ENCODE measurements at places on chromosomes 7 and 10.

DNA sequence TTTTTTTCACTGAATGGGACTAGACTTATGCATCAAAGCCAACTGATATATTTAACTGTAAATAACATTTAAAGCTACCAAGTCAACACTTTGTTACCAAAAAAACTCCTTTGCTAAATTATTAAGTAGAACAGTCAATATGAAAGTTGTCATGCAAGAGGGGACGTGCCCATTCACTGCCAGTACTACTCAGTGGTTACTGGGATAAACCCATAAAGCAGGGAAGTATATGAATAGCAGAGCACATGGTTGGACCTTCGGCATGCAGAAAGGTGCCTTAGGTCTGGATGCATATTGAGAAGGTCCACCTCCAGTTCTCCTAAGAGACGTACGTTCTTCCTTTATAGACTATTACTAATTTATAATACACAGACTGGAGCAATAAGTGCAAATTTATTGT is 120.1 kb downstream of the SVOPL start:
- DNase-seq, result no peak

DNA sequence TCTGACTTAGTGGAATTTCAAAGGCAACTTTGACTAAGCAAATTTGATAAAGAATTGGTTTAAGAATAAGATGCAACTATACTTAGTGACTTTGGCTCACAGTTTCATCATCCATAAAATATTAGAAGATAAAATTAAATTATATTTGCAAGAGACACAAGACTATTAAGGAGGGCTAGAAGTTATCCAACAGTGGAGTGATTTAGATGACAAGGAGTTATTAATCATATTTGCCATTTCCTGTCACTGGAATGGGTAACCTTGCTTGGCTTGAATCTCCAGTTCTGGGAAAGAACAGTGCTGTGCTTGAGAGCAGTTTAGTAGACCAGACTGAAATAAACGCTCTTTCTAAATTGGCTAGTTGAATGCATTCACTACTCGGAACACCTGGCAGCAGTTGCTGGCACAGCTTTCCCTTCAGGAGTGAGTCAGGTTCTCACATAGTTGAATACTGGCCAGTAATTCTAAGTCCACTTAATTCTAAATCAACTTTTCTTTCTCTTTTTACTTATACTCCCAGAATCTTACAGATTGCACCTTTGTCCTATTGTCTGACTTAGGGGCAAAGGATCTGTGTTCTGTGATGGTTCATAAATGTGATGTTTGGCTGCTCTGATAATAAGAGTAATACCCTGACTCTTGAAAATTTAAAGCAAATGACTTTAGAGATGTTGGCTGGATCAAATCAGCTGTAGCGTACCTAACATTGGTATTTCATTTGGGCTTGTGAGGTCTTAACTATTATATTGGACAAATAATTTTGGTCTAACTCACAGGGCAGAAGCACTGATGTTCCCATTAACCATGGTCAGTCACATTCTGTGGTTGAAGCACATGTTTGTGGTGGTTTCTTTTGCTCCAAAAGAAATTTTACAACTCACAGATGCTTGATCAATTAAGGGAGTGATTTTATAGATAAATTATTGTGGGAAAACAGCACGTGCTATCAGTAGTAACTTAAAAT is 16.6 kb downstream of the STMP1 start:
- no peak for DNase-seq

GRCh38 chr7:101953248-101953819 is 135.9 kb downstream of the CUX1 start:
- DNase-seq, result no peak

GRCh38 chr7:127245607-127246006 is 7.1 kb downstream of the GRM8 start:
- no peak for DNase-seq

DNA sequence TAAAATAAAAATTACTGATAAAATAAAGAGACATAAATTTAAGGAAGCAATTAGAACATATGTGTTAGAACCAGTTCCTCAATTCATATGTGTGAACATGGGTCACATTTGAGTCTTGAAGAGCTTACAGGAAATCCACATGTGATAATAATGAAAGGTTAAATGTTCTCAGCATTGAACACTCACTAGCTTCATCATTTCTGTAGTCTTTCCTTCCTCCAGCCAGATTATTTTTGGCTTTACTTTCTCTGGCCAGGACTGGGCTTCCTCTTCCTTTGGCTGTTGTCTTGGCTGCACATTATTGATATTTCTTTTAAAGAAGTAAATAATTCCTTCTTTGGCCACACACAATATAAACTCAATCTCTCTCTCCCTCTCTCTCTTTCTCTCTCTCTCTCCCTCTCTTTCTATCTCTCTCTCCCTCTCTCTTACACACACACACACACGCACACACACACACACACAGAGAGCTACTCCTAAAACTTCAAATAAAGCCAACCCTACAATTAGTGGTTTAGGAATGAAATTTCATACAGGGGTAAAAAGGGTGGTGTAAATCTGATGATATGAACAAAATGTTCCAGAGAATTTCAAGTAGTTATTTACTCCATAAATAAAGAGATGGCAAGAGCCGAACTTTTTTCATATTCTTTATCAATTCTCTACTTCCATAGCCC is 171.2 kb downstream of the REEP3 start:
- DNase-seq, result no peak

DNA sequence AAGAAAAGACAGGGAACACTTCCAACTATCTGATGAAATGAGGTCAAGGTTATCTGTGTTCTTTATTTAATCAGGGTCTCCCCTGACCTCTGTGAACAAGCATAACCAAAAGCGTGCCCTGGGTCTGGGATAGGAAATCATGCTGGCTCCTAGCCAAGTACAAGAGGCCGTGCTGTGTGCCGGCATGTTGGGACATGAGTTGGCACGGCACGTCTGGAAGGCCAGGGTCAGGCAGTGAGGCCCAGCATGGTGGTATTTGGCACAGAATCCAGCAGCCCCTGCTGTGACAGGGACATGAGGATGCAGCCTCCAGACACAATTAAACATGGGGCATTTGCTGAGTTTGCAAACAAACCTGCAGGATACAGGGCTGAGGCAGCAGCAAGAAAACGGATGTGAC is 320.4 kb downstream of the PLXNA4 start:
- DNase-seq, result no peak

- no peak for DNase-seq
These were observed 496.4 kb downstream of the KIF20B start for GRCh38 chr10:90197766-90198165.

- no peak for DNase-seq
These were observed 21.8 kb upstream of the CH25H start for GRCh38 chr10:89228962-89229361.

DNA sequence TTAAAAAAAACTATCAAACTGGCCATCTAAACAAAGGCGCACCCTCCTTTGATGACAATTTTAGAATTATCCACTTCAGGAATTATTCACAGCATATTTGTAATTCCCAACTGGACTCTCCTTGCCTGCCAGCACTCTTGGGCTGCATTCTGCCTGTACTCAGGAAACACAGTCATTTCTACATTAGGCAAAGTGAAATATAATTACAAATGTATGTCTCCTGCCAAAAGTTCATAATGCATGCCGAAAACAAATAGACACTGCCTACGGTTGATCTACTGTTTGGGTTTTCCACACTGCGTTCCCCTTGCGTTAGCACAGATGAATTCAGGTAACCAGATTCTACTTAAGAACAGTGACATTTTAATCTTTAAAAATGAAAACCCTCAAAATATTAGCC is 1.9 kb downstream of the HGF start:
- DNase-seq, result no peak

DNA sequence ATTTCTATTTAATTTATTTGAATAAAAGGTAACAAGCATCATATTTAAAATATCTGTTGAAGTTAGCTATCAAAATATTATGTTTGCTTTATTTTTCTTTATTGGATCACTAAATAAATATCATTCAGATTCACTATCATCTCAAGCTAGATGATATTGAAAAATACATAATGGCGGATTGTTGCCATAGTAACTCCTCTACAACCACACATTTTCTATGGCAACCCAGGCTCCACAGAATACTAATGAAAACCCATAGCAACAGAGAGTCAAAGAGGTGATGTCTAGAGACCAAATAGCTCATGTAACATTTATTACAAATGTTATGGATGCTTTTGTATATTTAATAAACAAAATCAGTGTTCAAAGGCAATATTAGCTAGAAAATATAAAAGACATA is 148.9 kb upstream of the CDK1 start:
- no peak for DNase-seq

GRCh38 chr7:146656988-146657387 is 540.4 kb downstream of the CNTNAP2 start:
- no peak for DNase-seq

GRCh38 chr10:133394801-133395221 is 854 bp downstream of the MTG1 start:
- peak; percentile 13 for DNase-seq

DNA sequence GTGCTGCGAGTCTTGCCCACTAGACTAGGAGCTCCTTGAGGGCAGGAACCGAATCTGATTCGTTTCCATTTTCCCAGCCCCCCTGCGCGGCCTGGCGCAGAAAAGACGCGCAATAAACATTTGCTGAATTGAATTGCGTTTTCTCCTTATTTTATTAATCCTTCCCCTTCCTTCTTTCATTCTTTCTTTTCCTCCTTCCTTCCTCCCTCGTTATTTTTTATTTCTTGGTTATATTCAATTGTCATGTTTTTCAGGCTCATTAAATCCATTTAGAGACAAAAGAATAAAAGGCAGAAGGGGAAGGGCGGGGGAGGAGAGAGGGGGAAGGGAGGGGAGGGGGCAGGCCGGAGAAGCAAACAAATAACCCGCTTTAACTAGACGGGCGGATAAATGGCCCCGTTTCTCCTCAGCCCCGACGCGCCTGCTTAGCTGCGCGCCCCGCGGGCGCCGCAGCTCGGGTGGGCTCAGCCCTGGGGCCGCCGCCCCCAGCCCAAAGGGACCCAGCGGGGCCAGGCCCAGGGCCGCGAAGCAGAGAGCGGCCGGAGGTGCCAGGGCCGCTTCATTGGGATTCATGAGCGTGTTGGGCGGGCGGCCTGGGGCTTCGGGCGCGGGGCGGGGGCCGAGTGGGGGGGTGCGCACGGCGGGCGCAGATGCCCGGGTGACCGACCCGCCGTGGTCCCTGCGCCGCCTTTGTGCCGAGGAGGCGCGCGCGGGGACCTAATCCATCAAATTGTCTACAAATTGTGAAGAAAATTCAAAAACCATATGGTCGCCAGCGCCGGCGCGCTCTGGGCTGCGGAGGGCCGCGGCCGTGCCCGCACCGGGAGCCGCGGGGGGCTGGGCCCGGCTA is 5.0 kb downstream of the LBX1 start:
- DNase-seq, result no peak

GRCh38 chr7:37552030-37552429 is 103.4 kb upstream of the ELMO1 start:
- no peak for DNase-seq

GRCh38 chr10:4127518-4128315 is 342.7 kb upstream of the KLF6 start:
- DNase-seq, result no peak

GRCh38 chr7:159154243-159154642 is 9.6 kb upstream of the VIPR2 start:
- no peak for DNase-seq

All from activated naive CD4-positive, alpha-beta T cell treated with Interleukin-2 at 50 U/mL for 16 hours (primary cell).